IMR-90 (cell line): ENCODE measurements at places on chromosomes 5 and 9. TPM values are rescaled to one million over a fixed set of nuclear protein-coding genes. Genes with fewer than 3 reads are reported as not detected.
A peak's percentile ranks its signal among the peaks of the same experiment; 100 is the strongest.

GRCh38 chr5:141508798-141509611 is 20.1 kb downstream of the PCDHGC5 start:
- DNase-seq: peak; percentile 97

DNA sequence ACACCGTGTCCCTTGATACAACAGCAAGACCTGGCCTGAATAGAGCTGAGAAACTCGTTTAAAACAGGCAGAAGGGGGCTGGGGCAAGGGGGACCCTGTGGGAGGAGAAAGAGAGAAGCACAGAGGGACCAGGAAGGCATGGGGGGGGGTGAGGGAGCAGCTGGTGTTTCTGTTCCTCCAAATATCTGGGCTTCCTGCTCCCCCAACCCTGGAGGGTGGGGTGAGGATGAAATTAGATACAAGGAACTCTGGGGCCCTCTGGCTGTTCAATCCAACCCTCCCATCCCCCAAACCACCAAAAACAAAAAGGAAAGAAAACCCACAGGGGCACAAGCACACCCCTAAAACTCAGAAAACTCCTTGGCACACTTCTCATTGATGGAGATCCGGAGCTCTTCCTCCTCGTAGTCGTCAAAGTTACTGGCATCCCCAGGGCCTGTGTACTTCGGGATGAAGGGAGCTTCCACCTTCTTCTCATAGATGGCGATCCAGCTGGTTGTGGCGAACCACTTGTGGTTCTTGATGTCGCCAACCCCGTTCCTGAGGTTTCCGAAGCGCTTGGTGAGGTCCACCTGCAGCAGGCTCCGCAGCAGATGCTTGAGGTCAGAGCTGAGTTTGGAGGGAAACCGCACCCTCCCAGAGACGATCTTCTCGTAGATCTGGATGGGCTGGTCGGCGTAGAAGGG is 1.1 kb downstream of the PRKACG start:
- no peak for DNase-seq

The JAKMIP2 gene
- total RNA-seq: under 0.01 TPM in 1 of 2 replicates, not detected in the other

DNA sequence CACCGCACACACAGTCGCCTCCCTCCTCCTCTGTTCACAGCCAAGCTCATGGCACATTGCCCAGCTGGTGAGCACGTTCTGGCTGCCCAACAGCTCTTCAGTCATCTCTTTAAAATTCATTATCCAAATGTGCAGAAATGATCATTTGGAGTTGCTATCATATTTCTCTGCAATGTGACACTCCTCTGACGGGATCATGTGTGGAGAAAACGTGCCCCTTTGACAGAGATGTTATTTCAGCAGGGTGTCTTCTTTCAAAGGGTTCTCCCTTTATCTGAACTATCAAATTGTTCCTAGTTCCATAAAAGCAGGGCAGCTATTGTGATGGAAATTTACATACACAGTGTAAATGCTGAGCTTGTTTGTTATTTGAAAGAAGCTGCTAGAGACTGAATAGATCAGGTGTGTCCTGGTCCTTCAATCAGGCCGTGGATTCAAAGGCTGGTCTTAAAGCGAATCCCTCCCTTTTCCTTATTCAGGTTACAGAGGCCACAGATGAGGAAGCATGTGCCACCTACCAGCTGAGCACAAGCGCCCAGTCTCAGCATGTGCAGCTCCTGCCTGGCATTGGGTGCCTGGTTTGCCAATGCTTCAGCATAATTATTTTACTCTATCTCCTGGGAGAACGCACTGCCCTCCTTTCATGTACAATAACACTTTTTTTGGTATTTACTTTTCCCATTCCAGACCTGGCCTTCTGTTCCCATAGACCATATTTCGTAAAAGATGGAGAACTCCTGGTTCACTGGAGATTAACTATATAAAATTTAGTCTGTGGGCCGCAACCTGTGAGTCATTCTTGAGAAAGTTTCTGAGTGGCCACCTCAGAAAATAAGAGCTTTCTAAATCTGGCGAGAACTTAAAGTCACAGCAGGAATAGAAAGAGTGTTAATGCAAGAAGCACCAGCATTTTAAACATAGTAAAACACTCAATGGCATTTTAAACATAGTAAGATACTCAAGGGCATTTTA is 433.7 kb downstream of the ENC1 start:
- peak; percentile 78 for DNase-seq

The PAX5 gene
- not detected in 2 replicates for total RNA-seq

- DNase-seq: no peak
These were observed 21.3 kb downstream of the PRRX2 start for GRCh38 chr9:129686736-129687135.

The FYB1 gene
- not detected in 2 replicates for total RNA-seq
